Activated CD4-positive, alpha-beta memory T cell treated with anti-CD3 and anti-CD28 coated beads for 36 hours (primary cell): ENCODE measurements at places on chromosomes 6 and 20. TPM values are rescaled to one million over a fixed set of nuclear protein-coding genes. Genes with fewer than 3 reads are reported as not detected.

- DNase-seq, result peak; percentile 9
- no peak overlapping the region for H3K4me3 ChIP-seq
- peaks cover 4% of the 10 kb centered on the region for H3K36me3 ChIP-seq
- no peak overlapping the region for H3K27ac ChIP-seq
- H3K27me3 ChIP-seq, result peaks cover 1% of the 10 kb centered on the region
- H3K4me1 ChIP-seq, result peaks cover 50% of the 10 kb centered on the region
These were observed 52.1 kb downstream of the IRF4 start for GRCh38 chr6:443621-444159.

DNA sequence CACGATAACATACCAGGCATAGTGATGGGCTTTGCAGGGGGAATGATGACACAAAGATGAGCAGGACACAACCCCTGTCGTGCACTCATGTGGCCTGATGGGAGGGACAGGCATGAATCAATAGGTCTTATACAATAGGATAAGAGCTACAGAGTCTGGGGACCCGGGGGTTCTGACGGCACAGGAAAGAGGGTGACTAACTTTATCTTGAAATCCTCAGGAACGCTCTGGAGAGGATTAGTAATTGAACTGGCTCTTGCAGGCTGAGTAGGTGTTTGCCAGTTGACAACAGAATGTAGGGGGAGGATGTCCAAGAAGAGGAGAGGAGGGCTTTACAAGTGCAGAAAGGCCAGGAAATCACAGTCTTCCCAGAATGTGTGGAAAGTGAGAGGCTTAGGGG, 219.9 kb upstream of the ECI2 start:
- H3K36me3 ChIP-seq, result no peaks in the 10 kb centered on the region
- no peaks in the 10 kb centered on the region for H3K4me1 ChIP-seq
- no peak for DNase-seq
- no peak overlapping the region for H3K4me3 ChIP-seq
- H3K27me3 ChIP-seq, result peaks cover 2% of the 10 kb centered on the region

- no peak for DNase-seq
- H3K36me3 ChIP-seq, result no peaks in the 10 kb centered on the region
- H3K4me1 ChIP-seq, result peaks cover 1% of the 10 kb centered on the region
- H3K27ac ChIP-seq, result no peak overlapping the region
- no peak overlapping the region for H3K4me3 ChIP-seq
These were observed 166.6 kb downstream of the SASH1 start for GRCh38 chr6:148509119-148509799.

DNA sequence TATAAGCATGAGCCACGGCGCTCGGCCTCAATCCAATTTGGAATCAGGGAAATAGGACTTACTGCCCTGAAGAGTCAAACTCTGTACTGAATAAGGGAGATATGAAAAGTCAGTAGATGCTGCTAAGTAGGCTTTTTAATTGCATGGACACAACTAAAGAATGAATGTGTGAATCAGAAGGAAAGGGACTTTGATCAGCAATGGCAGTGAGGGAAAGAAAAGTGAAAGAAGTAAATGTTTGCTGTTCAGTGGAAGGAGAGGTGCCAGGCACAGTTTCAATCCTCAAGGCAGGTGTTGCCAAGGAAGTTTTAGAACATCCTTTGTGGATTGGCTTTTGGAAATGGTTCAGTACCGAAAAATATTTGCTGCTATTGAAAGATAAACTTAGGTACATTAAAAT, 62.2 kb upstream of the GCM1 start:
- DNase-seq, result no peak
- H3K27ac ChIP-seq, result no peak overlapping the region
- H3K4me1 ChIP-seq, result peaks cover 3% of the 10 kb centered on the region
- no peaks in the 10 kb centered on the region for H3K27me3 ChIP-seq
- H3K4me3 ChIP-seq, result no peak overlapping the region

DNA sequence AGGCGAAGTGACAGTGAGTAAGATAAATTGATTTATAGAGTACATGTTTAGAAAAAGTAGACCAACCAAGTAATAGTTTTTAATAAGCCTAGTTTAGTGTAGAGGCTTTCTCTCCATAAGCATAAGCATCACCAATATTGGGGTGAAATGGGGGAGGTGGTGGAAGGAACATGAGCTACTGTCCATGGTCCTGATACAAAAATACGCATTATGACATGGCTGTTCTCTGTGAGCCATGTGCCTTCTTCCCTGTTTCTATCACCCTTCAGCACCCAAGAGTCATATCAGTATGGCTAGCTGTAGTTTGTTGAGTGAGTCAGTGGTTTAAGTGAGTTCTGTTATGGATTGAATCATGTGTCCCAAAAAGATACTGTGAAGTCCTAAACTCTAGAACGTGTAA, 150.8 kb downstream of the EDN1 start:
- no peak overlapping the region for H3K4me3 ChIP-seq
- H3K27me3 ChIP-seq, result peaks cover 8% of the 10 kb centered on the region
- H3K4me1 ChIP-seq, result no peaks in the 10 kb centered on the region
- H3K27ac ChIP-seq, result no peak overlapping the region
- H3K36me3 ChIP-seq, result no peaks in the 10 kb centered on the region

DNA sequence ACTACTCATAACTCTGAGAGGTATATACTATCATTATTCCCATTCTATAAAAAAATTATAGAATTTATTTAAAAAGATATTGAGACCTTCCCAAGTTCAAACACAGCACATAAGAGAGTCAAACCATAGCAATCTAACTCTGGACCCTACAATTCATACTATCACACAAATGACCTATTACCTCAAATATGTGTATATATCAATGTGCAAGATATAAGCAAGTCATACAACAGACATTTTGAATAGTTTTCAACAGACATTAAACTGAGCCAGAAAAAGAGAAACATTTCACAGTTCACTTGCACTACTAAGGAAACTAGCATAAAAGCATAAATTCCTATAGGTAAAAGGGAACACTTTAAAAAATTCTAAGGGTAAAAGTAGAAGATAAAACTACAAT, 11.7 kb downstream of the PHIP start:
- H3K27me3 ChIP-seq, result no peaks in the 10 kb centered on the region
- H3K4me3 ChIP-seq, result no peak overlapping the region
- H3K27ac ChIP-seq, result no peak overlapping the region
- H3K4me1 ChIP-seq, result peaks cover 24% of the 10 kb centered on the region
- DNase-seq, result no peak

DNA sequence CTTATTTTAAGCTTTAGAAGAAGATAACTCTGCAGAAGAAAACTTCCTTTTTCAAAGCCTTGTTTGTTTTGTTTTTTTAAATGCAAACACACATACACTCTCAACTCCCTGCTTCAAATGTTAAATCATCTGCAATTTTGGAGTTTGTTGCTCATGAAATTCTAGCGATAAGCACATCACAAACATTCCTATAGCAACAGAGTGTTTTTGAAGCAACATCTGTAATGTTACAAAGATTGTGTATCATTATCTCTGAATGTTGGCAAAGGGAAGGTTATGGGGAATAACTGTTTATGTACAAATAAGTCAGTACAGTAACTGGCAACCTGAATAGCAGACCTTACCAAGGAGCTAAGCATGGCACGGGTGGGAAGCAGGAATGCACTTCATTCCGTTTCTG, 84.8 kb upstream of the MRPS10 start:
- no peak overlapping the region for H3K27ac ChIP-seq
- no peak overlapping the region for H3K4me3 ChIP-seq
- peaks cover 7% of the 10 kb centered on the region for H3K4me1 ChIP-seq
- peaks cover 13% of the 10 kb centered on the region for H3K36me3 ChIP-seq
- DNase-seq, result no peak

GRCh38 chr20:42441196-42441863, 748.4 kb downstream of the PTPRT start:
- H3K4me3 ChIP-seq, result no peak overlapping the region
- no peak for DNase-seq
- H3K36me3 ChIP-seq, result no peaks in the 10 kb centered on the region
- H3K27me3 ChIP-seq, result no peaks in the 10 kb centered on the region
- no peak overlapping the region for H3K27ac ChIP-seq

- no peak overlapping the region for H3K27ac ChIP-seq
- H3K36me3 ChIP-seq, result no peaks in the 10 kb centered on the region
- H3K27me3 ChIP-seq, result no peaks in the 10 kb centered on the region
- H3K4me3 ChIP-seq, result no peak overlapping the region
- no peak for DNase-seq
These were observed 891.4 kb downstream of the TFAP2A start for GRCh38 chr6:9523462-9523861.

GRCh38 chr20:23021951-23022350, 13.2 kb upstream of the SSTR4 start:
- no peak for DNase-seq
- no peaks in the 10 kb centered on the region for H3K27me3 ChIP-seq
- no peaks in the 10 kb centered on the region for H3K36me3 ChIP-seq
- no peaks in the 10 kb centered on the region for H3K4me1 ChIP-seq
- no peak overlapping the region for H3K4me3 ChIP-seq

- peaks cover 9% of the 10 kb centered on the region for H3K4me1 ChIP-seq
- no peak for DNase-seq
- peaks cover 5% of the 10 kb centered on the region for H3K36me3 ChIP-seq
- H3K4me3 ChIP-seq, result peak overlapping the region; percentile 12
These were observed 22.3 kb upstream of the RPP40 start for GRCh38 chr6:5025911-5026819.

DNA sequence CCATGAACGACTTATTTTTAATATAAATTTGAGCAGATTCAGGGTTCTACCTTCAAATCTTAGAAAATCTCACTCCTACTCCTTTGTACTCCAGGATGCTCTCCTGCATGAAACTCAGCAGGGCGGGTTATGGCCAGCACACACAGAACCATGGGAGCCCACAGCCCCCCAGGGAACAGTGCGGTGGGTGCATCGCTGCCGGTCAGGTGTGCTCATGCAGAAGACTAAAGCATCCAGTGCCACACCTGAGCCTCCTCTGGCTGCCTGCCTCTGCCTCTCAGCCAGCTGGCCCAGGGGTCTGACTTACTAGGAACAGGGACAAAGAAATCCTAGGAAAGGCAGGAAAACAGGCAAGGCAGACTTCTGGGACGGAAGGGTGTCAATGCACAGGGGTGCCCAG, 31.8 kb downstream of the EZR start:
- peaks cover 59% of the 10 kb centered on the region for H3K36me3 ChIP-seq
- H3K27me3 ChIP-seq, result no peaks in the 10 kb centered on the region
- H3K27ac ChIP-seq, result peak overlapping the region; percentile 25
- peaks cover 42% of the 10 kb centered on the region for H3K4me1 ChIP-seq
- H3K4me3 ChIP-seq, result no peak overlapping the region

DNA sequence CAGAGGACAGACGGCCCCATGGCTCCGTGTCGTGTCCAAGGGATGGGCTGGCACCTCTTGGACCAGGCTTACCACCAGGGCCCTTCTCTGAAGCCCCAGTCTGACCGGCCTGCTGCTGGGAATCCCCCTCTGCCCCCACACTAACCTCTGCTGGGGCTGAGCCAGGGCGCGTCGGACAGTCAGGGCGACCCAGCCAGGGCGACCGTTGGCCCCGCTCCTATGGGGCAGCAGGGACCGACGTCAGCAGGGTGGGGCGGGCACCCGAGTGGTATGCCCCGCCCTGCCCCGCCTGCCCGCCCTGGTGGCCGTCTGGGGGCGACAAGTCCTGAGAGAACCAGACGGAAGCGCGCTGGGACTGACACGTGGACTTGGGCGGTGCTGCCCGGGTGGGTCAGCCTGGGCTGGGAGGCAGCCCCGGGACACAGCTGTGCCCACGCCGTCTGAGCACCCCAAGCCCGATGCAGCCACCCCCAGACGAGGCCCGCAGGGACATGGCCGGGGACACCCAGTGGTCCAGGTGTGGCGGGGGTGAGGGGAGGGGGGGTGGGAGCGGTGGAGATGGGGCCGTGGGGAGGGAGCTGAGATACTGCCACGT, at the start of gene SLC17A9:
SLC17A9 (plus strand) TSS at position 337 of the 595 bp plus-strand sequence; CDS start at position 459, 122 bp downstream.
- H3K4me3 ChIP-seq, result peak within 1 kb of the TSS; percentile 58
- H3K4me1 ChIP-seq, result peaks cover 19% of the 10 kb centered on the region
- no peaks in the 10 kb centered on the region for H3K27me3 ChIP-seq

- H3K4me3 ChIP-seq, result no peak overlapping the region
- DNase-seq, result no peak
These were observed 45.5 kb upstream of the SRF start for GRCh38 chr6:43125555-43125954.

DNA sequence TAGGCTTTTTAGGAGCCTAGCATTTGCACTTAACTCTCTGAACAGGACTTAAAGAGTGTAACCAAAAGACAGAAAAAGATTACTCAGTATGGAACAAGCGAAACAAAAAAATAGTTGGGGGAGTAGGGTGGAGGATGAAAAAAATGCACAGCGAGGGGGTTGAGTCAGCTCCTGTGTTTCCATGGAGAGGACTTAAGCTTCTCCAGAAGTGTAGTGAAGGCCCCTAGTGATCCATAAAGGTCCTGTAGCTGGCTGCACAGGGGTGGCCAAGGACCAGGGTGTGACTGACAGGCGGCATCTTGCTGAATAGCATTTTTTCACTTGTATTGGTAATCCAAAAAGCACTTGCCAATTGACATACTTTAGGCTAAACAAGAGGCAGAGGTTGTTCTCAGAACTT, 533.9 kb downstream of the RFPL4B start:
- H3K4me1 ChIP-seq, result no peaks in the 10 kb centered on the region
- no peaks in the 10 kb centered on the region for H3K36me3 ChIP-seq
- no peak for DNase-seq

- H3K4me1 ChIP-seq, result peaks cover 11% of the 10 kb centered on the region
- peak; percentile 17 for DNase-seq
- no peak overlapping the region for H3K27ac ChIP-seq
- H3K27me3 ChIP-seq, result peaks cover 12% of the 10 kb centered on the region
- H3K4me3 ChIP-seq, result no peak overlapping the region
These were observed 213.7 kb downstream of the ANKRD60 start for GRCh38 chr20:58014628-58015315.

DNA sequence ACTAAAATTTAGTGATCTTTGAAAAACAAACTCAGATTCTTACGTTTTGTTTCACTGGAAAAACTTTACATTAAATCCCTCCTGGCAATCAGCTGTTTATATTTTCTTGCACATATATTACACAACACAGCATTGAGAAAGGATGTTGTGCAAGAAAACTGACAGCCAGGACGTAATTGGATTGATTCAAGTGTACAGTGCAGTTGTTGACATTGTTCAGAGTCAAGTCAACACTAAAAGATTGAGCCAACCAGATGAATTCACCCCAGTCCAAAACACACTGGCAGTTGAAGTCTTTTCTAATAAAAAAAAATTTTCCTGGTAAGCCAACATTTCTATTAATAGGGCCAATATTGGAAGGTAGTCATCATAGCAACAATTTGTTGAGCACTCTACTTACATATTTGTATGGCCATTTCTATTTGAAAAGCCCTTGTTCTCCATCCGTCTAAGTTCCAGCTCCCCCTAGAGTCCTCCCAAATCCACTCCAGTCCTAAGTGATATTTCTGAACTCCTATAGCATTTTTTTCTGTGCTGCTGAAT, 20.9 kb upstream of the VNN1 start:
- H3K27me3 ChIP-seq, result peaks cover 3% of the 10 kb centered on the region
- DNase-seq, result no peak
- no peak overlapping the region for H3K27ac ChIP-seq
- peaks cover 17% of the 10 kb centered on the region for H3K4me1 ChIP-seq
- H3K36me3 ChIP-seq, result no peaks in the 10 kb centered on the region
- H3K4me3 ChIP-seq, result no peak overlapping the region

GRCh38 chr6:41122373-41122772, 31.8 kb downstream of the TREML1 start:
- DNase-seq, result no peak
- peaks cover 19% of the 10 kb centered on the region for H3K36me3 ChIP-seq
- H3K4me1 ChIP-seq, result no peaks in the 10 kb centered on the region
- H3K27ac ChIP-seq, result no peak overlapping the region
- H3K4me3 ChIP-seq, result no peak overlapping the region

TBCC gene
- total RNA-seq, result 17.3 TPM

RTN4IP1 gene
- total RNA-seq, result 8.0 TPM

TREM1 gene
- 0.27 TPM for total RNA-seq

STX11 gene
- 16.6 TPM for total RNA-seq

MYL9 gene
- 0.12 TPM for total RNA-seq

MAS1 gene
- total RNA-seq, result not detected

GPR63 gene
- 1.5 TPM for total RNA-seq
